CD4-positive, alpha-beta T cell treated with Interferon gamma for 1 hour (primary cell): ENCODE measurements at places on chromosomes 12 and 14.
A peak's percentile ranks its signal among the peaks of the same experiment; 100 is the strongest.

DNA sequence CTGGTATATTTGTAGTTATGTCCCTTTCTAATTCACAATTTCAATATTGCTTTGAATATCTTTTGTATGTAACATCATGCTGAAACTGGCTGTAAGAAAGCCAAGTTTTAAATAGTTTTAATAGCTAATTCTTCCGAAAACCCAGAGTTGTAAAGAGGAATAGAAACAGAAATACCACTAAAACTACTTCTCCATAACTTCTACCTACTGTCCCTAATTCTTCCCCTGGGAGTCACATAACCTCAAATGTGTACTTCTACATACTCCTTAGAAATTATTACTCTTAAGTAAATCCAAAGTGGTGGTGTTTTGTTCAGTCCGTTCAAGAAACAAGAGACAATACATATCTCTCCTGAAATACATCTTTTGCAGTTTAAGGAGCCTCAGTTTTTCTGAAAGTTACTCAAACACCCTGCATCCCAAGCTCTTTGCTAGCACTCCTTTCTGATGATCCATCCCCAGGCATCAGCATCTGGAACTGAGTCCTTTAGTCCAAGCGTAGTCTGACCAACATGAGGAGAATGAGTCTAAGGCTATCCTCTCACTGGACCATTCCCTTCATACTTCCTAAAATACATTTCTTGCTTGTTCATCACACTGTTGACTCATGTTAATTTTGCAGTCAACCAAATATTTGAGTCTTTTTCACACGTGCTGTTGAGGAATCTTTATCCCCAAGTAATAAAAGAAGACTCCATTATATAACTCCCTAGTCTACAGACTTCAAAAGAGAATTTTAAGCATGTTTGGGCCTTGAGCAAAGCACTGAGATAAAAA lies 214.3 kb upstream of the NUDT4 start:
- DNase-seq = no peak

- no peak for DNase-seq
Observed at GRCh38 chr14:80587096-80587724, 354.3 kb downstream of the CEP128 start.

DNA sequence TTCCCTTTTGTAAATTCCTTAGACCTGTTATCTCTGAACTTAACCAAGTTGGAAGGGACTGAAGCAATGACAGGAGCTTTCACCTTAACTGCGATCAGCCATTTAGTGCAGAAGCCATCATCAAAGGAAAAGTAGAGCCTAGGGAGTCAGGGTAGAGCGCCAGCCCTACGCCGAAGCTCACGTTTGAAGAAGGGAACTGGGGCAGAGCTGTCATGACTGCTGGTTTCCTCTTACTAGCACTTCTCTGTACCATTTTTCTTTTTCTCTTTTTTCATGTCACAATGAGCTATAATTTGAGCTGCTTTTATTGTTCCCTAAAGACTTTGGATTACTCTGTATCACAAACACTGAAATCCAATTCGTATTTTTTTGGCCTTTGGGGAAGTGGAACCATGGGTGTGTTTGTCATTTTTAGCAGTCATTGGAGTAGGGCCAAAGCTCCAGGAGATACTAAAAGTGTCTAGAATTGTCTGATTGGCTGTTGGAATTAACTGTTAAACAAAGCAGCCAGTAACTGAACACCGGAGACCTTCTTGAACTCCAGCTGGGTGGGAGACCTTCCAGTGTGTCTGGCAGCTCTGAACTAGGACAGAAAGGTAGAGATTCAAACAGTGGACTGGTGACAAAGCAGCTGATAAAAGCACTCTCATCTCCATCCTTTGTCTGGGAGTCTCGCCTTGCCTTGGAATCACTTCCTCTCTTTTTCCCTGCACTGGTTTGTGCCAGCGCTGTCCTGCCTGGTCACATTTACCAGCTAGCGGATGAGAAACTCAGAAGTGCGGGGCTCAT lies 9.1 kb downstream of the MTRFR start:
- DNase-seq = no peak

GRCh38 chr14:74545386-74545785 lies 51.8 kb downstream of the ISCA2 start:
- no peak for DNase-seq

GRCh38 chr14:65414961-65415589 lies 2.5 kb downstream of the FUT8 start:
- DNase-seq = no peak

- DNase-seq = no peak
Observed at GRCh38 chr14:99749763-99750715, 43.2 kb upstream of the EML1 start.

DNA sequence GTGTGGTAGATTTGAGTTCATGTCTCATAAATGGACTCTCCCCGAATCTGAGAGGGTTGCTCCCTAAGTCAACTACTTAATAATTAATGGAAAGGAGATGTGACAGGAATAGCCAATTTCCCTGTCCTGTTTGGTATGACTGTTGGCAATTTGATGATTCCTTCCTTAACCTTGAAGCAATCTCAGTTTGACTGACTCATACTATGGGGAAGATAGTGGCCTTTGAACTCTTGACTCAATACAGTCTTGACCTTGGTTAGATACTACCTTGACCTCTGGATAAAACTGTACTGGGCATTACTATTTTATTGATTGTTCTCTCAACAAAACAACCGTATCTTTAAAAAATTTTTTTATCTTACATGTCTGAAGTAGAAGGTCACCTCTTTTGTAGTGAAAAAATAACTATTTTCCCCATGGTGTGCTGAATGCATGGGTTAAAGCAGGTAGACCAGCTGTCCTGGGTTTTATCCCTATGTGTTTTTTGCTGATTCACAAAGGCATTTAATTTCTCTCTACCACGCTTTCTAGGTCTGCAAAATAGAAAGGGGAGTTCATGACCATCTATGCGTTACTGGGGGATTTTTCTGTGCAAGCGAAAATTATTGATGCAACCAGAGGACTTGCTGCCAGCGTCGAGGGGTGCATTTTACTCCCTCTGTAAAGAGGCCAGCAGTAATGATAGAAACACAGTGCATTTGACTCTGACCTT lies 80.1 kb downstream of the ETV6 start:
- no peak for DNase-seq

DNA sequence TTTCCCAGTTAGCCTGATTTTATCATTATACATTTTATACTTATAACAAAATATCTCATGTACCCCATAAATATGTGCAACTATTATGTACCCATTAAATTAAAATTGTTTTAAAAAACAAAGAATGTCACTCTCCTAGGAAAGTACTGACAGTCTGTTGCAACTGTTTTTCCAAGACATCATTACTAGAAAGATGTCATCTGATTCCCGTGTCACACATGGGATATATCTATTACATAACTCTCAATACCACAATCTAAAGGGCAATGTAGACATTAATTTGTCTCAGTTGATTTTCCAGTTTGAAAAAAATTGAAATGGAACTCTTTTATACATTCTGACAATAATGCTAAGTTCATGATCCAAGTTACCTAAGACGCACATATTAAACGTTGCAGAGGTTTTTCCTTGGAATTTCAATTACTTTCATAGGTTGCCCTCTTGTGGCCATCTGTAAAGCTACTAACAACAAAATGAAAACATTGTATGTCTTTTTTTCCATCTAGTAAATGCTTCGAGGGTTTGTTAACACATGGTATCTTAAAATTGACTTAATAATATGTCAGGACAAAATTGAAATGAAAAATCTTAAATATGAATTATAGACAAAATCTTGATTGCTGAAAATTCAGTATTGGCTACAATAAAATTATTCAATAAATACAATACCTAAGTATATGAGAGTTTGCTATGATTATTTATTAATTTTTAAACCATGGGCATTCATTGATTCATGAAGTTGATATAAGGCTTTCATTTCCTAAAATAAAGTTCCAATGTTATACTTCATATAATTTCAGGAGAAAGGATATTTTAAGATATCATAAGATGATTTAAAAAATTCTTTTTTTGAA lies 131.6 kb downstream of the PPFIA2 start:
- DNase-seq = no peak

DNA sequence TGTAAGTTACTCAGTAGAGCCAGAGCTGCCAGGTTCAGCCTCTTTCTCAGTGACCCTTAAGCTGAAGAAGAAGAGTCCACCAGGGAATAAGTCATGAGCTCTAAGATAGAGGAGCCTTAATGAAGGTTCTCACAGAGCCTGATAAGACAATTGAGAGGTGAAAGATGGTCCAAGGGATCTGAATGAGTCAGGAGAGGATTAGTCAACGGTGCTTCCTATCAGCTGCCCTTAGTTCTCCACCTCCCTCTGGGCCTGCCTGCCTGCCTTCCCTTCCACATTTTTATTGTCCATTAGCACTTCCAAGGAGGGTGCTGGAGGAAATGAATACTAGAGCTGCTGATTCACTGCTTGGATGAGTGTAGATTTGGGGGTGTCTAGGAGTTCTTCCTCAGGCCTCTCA lies 161.7 kb upstream of the RMST start:
- no peak for DNase-seq

GRCh38 chr14:91509083-91509877 lies 830 bp downstream of the PPP4R3A start:
- peak; percentile 30 for DNase-seq

DNA sequence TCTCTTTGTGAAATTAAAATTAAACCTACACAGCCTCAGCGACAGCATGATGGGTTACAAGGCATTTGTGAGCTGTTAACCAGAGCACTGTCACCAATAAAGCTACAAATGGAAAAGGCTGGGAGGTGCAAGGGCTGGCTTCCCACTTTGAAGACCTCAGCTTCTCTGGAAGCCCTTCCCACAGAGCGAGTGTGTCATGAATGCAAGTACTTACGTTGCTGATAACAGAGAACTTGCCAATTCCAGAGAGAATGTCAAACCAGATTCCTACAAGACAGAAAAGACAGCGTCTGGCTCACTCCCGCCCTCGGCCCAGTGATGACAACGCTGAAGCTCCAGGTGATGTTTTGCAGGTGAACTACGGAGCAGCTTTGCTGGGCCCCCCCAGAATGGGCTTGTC lies 145.8 kb downstream of the NTF3 start:
- DNase-seq = no peak

DNA sequence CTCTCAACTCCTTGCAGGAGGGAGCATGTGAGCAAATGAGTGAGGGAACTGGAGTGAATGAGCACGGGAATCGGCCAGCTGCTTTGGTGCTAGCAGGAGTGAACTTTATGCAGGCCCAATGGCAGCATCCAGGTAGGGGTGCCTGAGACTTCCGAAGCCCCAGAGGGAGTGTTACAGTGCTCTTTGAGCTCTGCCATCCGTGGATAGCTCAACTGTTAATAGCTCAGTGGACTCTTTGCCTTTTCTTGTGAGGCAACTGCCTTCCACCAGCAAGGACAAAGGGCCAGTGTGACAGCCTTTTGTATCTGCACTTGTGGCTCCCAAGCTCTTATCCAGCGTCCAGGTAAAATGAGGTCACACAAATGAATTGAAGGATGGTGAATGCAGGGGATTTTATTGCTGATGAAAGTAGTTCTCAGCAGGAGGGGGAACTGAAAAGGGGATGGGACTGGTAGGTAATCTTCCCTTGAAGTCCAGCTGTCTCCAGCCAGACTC lies 12.9 kb downstream of the CREBL2 start:
- DNase-seq = no peak

DNA sequence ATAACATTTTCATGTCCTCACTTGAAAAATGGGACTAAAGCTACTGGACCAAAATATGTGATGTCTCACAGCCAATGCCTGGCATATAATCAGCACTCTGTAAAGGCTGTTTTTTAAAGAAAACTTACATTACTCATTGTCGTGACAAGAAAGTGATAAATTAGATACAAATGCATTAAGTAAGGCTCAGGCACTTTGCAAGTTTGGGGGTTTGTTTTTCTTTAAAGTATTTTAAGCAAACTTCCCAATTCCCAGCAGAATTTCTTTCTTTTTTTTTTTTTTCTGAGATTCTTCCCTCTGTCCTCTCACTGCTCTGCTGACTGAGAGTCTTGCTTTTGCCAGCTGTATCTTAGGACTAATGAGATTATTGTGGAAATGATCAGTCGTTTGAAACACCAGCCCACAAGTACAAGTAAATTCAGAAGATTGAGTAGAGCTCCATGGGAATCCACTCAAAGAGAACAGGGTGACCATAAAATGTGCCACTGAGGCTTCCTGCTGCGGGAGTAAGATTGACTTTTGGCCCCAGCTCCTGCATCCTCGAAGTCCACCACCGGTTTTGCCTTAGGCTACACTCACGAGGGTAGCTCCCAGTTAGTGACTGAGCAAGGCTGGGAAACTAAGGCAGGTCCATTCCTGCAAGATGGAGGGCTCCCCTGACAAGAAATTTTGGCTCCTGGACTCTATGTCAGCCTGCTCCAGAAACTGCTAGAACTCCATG lies 82.8 kb downstream of the TMTC1 start:
- DNase-seq = no peak

DNA sequence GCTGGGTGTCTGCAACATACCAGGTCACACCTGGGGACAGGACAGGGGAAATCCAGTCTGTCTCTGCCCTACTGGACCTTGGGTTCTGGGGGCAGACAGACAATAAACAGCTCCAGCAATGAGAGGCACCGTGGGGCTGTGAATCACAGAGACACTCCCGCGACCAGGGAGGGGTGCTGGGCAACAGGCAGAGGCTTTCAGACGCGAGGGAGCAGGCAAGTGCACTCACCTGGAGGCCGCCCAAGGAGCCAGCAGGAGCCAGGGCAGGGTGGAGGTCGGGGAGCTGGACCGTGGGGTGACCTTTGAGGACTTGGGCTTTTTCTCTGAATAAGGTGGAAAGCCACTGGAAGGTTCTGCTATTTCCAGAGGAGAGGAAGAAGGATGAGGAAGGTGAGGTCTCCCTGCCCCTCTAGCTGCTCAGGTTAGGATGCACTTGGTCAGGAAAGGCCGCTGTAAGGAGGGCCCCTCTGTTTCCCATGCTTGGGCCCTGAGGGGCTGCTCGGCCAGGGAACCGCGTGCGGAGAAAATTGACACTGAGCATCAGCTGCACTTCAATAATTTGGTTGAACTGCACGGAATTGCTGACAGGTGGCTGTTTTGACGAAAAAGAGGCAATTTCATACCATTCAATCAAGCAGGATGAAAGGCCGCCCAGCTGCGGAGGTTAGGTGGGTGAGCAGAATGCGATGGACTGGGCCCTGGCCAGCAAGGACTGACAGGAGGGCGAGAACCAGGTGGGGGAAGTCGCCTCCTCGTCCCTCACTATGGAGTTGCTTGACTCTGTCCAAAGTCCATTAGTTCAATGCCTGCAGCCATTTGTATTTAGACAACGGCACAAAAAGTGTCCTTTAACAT lies 42.2 kb downstream of the JAG2 start:
- no peak for DNase-seq

DNA sequence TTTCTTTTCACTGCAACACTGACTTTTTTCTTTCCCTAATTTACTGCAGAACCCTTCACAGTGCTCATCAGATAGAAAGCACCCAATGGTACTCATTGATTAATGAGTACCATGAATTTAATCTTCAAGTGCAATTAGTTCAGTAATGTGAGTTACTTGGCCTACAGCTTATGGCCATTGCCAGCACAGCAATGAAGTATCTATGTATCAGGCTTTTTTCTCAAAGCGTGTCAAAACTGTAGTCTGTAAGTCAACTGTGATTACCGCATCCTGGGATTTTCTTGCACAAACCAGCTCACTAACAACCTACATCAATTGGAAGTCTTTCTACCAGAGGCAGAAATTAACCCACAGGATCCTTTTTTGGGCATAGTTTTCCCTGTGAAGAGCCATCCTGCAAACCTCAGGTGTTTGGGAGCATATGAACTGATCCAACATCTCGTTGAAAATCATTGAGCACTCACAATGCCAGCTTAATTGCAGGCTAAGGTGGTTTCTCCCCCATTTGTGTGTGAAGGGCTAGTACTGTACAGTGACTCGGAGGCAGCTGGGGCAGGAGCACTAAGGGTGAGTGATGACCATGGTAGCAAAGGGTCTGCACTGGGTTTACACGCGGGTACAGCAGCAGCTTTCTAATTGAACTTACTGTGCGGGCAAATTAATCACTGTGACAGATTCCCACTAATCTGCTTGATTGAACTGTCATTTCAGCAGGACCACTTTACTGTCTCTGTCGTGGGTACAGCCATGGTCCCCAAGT lies 619.3 kb downstream of the SNAPC1 start:
- no peak for DNase-seq
